ENCODE measurements at places on chromosomes 4 and X. TPM values are rescaled to one million over a fixed set of nuclear protein-coding genes. Genes with fewer than 3 reads are reported as not detected.

The ATP6AP1 gene
- polyA plus RNA-seq: 166 TPM

The ADAMTS3 gene
- 9.3 TPM for polyA plus RNA-seq

The GPR50 gene
- polyA plus RNA-seq: not detected

The TLR10 gene
- 0.47 TPM for polyA plus RNA-seq

The FAM236A gene
- not detected for polyA plus RNA-seq

The TET2 gene
- 26.5 TPM for polyA plus RNA-seq

The TTC29 gene
- polyA plus RNA-seq: 2.0 TPM

DNA sequence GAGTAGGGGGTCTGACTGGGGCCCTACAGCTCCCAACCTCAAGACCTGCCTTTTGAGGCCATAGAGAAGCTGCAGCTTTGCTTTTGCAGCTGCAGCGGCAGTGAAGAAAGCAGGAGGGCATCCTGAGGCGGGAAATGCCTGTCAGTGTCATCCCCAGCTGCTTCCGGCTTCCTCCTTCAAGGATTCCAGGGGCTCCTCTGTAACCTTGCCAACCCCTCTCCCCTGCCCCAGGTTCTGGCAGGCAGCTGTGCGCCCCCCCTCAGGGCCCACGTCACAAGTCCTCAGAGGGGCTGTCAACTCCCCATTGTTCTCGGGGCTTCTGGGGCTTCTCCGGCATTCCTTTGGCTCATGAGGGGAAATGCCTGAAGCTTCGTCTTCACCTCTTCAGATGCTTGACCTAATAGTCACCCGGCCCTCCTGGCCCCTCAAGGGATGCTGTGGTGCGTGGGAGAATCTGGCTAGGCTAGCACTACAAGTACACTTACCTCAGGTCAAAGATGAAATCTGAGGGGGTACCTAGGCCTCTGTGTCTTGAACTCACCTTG is 31.9 kb downstream of the APLN start:
- DNase-seq: no peak

- no peak for DNase-seq
Measured at GRCh38 chr4:18686338-18687037, 664.9 kb upstream of the LCORL start.

- no peak for DNase-seq
Measured at GRCh38 chrX:40579141-40579540, 1.6 kb upstream of the ATP6AP2 start.

- no peak for DNase-seq
Measured at GRCh38 chr4:75702919-75703411, 21.4 kb upstream of the USO1 start.

DNA sequence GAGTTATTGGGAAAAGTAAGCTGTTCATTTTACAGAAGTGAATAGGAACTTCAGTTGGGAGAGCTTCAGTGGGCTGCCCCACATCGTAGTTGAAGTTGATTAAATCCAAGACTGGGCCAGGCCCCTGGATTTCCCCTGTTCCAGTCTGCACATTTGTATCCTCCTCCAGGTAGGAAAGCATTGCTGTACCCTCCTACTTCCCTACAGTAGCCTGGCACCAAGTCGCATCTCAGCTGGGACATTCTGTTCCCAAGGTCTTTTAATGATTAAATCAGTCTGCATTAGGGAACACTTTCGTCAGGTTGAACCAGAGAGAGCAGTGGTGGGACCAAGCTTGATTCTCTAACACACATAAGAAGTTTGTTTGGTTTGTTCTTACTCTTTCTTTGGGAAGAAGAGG is 165.8 kb upstream of the PPARGC1A start:
- no peak for DNase-seq

DNA sequence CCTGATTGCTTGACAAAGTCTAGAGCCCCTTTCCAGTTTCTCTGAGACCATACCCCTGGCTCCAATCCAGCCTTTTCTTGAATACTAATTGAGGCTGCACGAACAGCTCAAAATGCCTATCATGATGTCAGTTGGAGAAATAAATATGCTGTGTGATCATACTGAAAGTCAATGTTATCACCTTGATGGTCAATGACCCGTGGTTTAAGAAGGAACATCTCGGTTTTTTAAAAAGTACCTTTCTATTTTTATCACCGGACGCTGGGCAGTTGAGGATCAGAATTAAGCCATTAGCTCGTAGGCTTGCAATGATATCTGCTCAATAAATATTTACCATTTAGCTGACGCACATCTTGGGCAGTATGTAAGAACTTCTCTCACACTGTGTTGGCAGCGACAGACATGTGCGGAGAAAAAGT is 852 bp upstream of the WDR44 start:
- no peak for DNase-seq

DNA sequence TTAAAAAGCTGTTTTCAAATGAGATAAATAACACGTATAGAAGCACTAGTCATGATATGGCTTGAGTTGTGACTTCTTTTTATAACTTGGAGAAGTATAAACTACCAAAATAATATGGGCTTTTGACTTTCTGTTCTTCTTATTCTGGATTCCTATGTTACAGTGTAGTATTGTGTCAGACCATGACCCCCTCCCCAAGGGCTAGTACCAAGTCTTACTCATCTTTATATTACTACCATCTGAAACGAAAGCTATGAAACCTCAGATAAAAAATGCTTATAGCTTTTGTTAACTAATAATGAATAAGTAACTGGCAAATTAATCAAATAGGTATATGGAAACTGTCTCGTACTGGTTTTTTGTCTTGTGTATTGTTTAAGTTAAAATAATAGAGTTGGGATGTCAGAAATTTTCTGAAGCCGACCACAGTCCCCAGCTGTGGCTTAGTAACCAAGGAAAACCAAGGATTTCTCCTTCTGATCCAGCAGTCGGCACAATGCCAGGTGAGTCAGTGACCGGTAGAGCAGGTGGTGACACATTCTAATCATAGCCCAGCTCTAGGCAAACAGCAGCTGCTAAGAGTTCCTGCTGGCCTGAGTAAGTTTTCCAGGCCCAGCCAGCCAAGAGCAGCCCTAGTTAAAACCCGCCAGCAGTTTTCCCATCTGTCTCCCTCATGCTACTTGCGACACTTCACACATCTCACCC is 163.3 kb upstream of the PRDX4 start:
- DNase-seq: peak; percentile 20

DNA sequence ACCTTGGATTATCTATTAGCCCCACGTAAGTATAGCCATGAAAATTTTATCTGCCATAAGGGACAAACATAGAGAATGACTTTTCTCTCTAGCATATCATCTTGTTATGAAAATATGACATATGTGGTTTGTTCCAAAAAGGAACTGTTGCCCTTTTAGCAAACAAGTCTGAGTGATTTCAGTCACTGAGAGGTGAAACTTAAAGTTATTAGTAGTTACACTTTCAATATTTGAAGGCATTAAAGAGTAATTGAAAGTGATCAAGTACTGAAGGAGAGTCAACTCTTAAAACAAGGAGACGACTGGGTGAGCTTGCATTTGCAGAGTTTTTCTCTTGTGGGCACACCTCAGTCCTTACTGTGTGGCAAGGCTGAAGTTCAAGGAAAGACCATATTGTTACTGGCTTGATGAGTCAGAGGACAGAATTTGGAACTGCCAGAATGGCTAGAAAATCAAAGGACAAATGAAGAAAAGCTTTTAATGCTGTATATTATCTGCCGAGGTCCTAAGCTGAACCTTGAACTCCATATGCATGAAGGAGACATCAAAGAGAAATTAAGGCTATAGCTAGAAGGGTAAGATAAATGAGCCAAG is 205.1 kb upstream of the EMCN start:
- no peak for DNase-seq

DNA sequence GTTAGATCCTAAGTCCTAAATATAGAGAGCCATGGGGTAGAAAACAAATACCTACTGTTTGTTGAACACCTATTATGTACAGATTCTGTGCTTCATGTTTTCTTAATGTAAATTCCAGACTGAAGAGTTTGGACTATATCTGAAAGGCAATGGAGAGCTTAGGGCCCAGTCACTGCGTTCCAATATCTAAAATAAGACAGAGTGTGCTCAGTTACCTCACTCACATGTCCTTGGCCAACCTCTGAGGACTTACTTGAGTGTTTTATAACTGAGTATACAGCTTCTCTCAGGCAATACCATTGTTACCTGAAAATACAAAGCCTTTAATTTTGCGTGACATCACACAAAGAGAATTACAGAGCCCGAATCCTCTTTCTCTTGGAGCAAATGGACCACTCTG is 53.2 kb downstream of the GRIA3 start:
- DNase-seq: no peak

Data from renal pelvis (tissue), 12 donors.